ENCODE measurements at places on chromosomes 7 and 10. TPM values are rescaled to one million over a fixed set of nuclear protein-coding genes. Genes with fewer than 3 reads are reported as not detected.

The SEMA4G gene
- not detected for polyA plus RNA-seq

The ATP6V0A4 gene
- polyA plus RNA-seq = not detected

The GET4 gene
- 7.6 TPM for polyA plus RNA-seq

The UNCX gene
- not detected for polyA plus RNA-seq

- H3K4me1 ChIP-seq = peaks cover 21% of the 10 kb centered on the region
- no peak for DNase-seq
- peaks cover 10% of the 10 kb centered on the region for H3K36me3 ChIP-seq
- peaks cover 60% of the 10 kb centered on the region for H3K27me3 ChIP-seq
- H3K4me3 ChIP-seq = no peak within 1 kb of the TSS
- peak within 1 kb of the TSS; percentile 49 for H3K27ac ChIP-seq
These were observed at the start of gene SFRP5 for GRCh38 chr10:97771913-97772823. Gene SFRP5, minus strand, starts transcription at chr10:97771999. Its CDS starts 166 bp downstream, at chr10:97771833.

DNA sequence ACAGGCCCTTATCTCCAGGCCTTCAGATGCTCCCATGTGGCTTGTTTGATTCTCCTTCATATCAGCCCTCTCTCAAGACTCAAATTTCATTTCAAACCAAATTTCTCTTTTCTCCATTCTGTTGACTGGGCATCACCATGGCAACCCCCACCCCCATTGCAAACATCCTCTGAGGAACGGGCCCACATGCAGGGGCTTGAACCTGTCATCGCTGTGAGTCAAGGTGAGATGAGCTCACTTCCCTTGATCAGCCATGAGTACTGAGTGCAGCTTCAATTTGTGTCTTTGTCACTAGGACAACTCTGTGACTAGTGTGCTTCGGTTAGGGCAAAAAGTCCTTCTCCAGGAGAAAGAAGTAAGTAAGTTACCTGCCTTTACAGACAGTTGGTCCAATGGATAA is 41.9 kb downstream of the CALML3 start:
- no peak overlapping the region for H3K4me3 ChIP-seq
- H3K4me1 ChIP-seq = no peaks in the 10 kb centered on the region
- no peaks in the 10 kb centered on the region for H3K27me3 ChIP-seq
- no peak for DNase-seq

GRCh38 chr10:74055383-74056049 is 57.6 kb downstream of the VCL start:
- no peak overlapping the region for H3K27ac ChIP-seq
- H3K4me3 ChIP-seq = no peak overlapping the region
- H3K27me3 ChIP-seq = no peaks in the 10 kb centered on the region
- no peak for DNase-seq
- peaks cover 12% of the 10 kb centered on the region for H3K4me1 ChIP-seq

GRCh38 chr7:116500078-116500853 is 728 bp downstream of the CAV2 start:
- no peak overlapping the region for H3K27ac ChIP-seq
- H3K36me3 ChIP-seq = no peaks in the 10 kb centered on the region
- peaks cover 52% of the 10 kb centered on the region for H3K27me3 ChIP-seq

Measured in naive B cell (primary cell).